ENCODE measurements at places on chromosomes 11 and 22.

DNA sequence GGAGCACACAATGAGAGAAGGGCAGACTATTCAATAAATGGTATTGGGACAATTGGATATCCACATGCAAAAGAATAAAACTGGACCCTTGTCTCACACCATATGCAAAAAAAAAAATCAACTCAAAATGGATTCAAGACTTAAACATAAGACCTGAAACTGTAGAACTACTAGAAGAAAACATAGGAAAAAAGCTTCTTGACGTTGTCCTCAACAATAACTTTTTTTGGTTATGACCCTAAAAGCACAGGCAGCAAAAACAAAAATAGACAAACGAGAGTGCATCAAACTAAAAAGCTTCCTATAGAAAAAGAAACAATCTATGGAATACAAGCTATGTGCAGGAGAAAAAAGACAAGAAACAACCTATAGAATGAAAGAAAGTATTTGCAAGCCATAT lies 37.1 kb upstream of the EED start:
- no peak for DNase-seq

DNA sequence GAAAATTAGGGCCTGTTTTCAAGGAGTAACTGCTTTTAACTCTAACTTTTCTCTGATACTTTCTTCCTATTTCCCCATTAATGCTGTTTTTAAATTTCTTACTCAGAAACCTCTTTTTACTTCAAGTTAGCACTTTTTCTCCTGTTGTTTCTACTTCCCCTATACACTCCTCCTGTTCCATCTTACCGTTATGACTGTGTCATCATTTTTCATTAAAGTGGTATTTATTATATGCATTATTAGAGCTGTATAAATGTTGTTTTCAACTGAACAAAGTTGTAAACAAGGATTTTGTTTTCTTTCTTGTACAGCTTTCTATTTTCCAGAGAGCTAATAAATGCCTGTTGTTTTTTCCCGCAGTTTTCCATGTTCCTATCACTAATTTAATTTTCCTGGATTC lies 84.6 kb downstream of the EXT2 start:
- no peak for DNase-seq

DNA sequence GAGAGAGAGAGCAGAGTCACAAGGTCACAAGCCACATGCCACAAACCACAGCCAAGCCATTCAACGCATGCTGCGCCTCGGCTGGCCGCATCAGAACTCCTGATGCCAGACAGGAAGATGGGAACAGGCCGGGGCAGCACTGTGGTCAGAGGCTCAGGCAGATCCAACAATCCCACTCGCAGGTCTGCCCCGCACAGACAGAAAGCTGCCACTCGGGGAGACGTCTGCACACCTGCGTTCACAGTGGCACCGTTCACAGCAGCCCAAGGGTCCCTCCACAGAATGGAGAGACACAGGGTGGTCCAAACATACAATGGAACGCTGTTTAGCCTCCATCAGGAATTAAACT lies 408.8 kb downstream of the CTTN start:
- DNase-seq = no peak

DNA sequence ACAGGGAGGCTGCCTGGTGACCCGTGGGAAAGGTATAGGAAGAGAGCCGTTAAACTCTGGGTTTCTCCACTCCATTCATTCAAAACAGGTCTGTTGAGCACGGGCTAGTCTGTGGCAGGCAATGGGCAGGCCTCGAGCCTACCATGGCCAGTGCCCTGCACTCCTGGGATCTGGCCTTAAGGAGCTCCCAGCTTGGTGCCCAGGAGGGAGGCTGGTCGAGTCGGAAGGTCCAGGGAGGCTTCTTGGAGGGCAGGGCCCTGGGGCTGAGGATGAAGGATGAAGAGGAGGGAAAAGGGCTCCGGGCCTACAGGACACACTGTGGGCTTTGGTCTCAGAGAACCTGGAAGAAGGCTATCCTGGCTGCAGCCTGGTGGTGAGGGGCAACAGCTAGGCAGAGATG lies 41.9 kb upstream of the MN1 start:
- no peak for DNase-seq

DNA sequence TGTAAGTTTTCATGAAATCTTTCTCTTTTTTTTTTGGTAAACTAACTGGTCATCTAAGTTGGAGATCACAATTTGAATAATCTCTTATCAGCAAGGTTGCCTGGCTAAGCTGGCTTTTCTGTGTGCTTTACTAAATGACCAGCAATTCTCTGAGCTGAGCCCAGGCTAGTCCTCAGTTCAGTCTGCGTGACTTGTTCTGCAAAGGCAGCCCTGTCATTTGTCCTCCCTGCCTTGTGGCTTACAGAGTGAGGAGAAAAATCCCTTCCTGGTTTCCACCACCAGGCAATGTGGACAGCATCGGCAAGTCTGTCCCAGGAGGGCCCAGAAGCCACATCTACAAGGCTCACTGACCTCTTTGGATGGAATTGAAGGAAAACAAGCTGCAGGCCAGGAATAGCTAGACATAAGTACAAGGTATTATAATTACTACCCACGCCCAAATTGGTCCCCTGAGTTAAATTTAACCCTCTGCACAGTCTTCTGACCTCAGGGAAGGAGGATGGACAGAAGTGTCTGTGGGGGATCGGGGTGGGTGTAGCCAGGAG lies 108.6 kb downstream of the SCN3B start:
- no peak for DNase-seq

DNA sequence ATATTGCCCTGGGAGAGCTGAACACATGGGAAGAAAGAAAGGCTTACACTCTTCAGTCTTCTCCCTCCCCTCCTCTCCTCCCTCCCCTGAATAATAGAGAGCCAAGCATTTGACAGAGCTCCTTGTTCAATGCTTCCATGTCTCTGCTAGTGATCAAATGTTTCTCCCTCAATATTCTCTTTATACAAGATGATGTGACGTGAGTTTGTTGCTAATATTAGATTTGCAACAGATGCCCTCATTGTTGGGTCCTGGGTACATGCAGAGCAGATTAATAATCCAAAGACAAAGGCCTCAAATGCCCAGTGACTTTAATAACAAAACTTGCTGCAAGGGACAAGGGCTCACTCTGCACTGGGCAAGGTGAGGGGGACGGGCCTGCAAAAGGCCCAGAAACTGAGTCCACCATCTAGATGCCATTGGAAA lies 7.1 kb upstream of the ENDOD1 start:
- DNase-seq = no peak

DNA sequence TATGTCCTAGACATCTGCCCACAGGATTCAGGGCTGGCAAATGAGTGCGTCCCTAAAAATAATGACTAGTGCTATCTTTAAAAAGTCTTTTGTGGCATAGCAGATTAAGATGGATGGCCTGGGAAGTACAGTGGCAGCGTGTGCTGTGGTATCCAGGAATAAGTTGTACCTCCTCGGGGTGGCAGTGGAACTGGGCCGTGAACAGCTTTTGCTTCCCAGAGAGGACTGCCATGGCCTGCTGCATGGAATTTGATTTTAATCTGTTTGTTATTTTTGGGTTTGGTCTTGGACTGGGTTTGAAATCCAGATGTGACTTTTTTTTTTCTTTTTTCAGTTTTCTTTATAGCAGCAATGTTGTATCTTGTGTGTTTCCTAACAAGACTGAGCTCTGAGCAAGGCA lies 71.3 kb upstream of the PARVG start:
- no peak for DNase-seq
